ENCODE measurements at places on chromosomes 7 and 10.
A peak's percentile ranks its signal among the peaks of the same experiment; 100 is the strongest.

GRCh38 chr10:95308389-95309302 lies 17.8 kb upstream of the PDLIM1 start:
- peak; percentile 98 for DNase-seq

DNA sequence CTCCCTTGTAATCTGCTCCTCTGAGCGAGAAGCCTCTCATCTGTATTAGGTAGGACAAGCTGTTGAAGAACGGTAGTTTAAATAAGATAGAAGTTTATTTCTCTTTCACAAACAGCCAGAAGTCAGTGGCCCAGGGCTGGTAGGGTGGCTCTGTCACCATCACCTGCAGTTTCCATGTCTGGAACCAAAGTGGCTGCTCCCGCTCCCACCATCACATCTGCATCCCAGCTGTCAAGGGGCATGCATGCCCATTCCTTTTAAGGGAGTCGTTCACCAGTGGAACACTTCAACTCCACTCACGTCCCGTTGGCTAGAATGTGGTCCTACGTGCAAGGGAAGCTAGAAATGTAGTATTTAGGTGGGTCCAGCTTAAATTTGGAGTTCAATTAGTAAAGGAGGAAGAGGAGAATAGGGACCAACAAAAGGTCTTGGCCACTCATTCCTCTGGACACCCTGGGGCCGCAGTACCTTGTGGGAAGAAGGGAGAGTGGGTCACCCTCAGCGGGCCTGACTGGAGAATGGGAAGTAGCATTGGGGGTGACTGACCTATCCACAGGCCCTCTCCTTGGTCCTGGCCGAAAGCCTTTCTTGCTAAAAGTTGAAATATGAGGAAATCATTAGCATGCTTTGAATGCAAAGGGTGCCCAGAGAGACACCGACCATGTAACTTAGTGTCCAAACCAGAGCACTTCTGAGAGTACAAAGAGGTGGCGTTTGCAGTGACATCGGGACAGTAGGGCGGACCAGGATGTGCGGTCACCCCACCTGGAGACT lies 48.0 kb downstream of the ELFN1 start:
- no peak for DNase-seq

GRCh38 chr7:77729574-77730348 lies 33.5 kb downstream of the RSBN1L start:
- DNase-seq = no peak

- no peak for DNase-seq
These were observed 30.1 kb upstream of the CTBP2 start for GRCh38 chr10:125190414-125190813.

DNA sequence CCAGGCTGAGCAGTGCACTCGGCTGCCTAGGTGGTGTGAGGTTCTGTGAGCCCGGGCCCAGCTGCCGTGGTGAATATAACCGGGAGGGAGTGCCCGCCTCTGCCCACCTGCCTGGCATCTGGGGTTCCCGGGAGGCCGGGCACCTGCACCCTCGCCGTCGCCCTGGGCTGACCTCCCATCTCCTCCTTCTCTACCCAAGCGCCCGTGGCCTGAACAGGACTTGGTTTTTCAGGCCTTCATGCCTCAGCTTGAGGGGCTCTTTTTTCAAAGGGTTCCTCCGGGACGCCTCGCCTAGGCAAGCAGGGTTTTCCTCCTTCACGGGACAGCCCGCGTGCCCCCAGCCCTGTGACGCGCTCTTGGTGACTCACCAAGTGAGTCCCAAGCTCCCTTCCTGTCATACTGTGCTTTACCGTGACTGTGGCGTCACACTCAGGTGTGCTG lies 9.9 kb downstream of the INPP5A start:
- DNase-seq = no peak

GRCh38 chr10:102586858-102587257 lies 57.4 kb upstream of the TRIM8 start:
- DNase-seq = no peak

- no peak for DNase-seq
These were observed 10.8 kb upstream of the GSDME start for GRCh38 chr7:24767878-24768569.

DNA sequence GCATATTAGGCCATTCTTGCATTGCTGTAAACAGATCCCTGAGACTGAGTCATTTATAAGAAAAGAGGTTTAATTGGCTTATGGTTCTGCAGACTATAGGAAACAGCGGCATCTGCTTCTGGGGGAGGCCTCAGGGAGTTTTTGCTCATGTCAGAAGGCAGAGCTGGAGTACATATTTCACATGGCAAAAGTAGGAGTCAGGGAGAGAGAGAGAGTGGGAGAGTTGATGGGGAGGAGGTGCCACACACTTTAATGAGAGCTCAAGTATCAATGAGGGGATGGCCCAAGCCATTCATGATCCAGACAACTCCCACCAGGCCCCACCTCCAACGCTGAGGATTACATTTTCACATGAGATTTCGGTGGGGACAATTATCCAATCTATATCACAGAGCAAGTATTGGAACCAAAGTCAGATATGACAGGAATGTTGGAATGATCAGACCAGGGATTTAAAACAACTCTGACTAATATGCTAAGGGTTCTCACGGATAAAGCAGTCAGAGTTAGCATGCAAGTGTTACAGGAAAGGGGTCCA lies 795.3 kb upstream of the CELF2 start:
- peak; percentile 54 for DNase-seq

DNA sequence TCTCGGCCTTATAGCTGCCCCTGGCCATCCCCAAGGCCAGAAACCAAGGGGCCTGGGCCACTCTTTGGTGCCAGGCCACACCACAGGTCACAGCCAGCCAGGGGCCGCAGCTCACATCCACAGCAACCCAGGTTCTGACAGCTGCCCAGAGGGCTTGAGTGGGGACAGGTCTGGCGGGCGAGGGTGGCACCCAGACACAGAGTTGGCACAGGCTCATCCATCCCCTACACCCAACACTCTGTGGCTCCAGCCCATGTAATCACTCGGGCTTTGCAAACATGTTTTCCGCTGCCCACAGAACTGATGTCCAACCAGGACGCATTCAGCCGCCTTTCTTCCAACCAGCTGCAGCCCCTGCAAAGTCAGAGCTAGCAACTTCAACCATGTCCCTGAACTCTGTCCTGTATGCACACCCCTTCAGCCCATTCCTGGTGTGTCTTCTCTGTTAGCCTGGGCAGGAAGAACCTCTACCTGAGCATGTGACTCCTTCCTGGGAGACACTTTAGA lies 57.7 kb upstream of the PPP2R2D start:
- no peak for DNase-seq

- peak; percentile 70 for DNase-seq
These were observed at the start of gene MNX1 for GRCh38 chr7:157010588-157011332. TSS of gene MNX1 (minus strand) at chr7:157010663. CDS start at chr7:157010350, 313 bp downstream.

GRCh38 chr7:82167558-82168314 lies 275.8 kb downstream of the CACNA2D1 start:
- DNase-seq = no peak

DNA sequence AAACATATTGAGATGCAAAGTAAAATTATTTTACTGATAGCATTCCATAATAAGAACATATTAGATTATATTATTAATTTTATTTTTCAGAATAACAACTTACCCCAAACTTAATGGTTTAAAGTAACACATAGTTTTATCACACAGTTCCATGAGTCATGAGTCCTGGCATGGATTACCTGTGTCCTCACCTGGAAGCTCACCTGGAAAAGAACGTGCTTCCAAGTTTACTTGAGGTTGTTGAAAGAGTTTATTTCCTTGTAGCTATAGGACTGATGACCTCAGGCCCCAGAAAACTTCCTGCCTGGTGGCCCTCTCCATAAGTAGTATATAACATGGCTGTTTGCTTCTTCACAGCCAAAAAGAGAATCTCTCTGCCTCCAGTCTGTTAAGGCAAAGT lies 254.6 kb downstream of the TFEC start:
- no peak for DNase-seq

DNA sequence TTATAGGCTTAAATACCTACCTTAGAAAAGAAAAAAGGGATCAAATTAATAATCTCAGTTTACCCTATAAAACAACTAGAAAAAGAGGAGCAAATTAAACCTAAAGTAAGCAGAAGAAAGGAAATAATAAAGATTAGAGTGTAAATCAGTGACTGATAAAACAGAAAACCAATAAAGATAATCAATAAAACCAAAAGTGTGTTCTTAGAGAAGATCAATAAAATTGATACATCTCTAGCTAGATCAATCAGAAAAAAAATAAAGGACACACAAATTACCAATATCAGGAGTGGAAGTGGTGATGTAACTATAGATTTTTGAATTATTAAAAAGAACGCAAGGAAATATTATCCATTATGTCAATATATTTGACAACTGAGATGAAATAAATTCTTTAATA lies 69.2 kb upstream of the NAMPT start:
- DNase-seq = no peak

GRCh38 chr10:93826355-93826754 lies 67.4 kb upstream of the SLC35G1 start:
- no peak for DNase-seq

DNA sequence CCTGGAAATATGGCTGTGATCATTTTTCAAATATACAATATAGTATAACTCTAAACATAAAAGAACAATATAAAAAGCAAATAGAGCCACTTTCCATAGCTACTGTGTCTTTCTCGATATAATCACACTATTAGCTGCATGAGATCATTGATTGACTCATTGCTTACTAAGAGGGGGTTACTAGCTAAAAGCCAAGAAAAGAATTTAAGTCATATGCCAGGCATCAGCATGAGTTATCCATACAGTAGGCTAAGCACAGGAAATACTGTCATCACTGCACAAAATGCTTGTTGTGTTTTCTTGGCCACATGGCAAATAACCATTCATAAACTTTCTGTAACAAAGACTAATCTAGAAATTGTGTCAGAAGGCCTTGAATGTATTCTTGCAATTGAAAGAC lies 18.8 kb upstream of the ABCB5 start:
- peak; percentile 83 for DNase-seq

DNA sequence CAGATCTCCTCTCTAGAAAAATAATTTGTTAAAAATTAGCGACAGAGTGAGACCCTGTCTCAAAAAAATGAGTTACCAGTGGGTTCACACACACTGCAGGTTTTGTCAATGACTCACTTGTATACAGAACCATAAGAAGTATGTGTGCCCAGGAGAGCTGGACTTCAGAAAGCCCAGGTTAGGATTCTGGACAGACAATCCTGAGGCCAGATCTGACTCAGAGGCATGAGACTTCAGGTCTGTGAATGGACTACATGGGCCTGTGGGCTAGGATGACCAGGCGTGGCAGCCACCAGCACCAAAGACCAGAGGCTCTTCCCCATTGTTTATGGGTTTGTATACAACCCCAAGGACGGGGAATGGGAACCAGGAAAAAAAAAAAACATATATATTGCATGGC lies 9.3 kb upstream of the ZNF438 start:
- DNase-seq = no peak

DNA sequence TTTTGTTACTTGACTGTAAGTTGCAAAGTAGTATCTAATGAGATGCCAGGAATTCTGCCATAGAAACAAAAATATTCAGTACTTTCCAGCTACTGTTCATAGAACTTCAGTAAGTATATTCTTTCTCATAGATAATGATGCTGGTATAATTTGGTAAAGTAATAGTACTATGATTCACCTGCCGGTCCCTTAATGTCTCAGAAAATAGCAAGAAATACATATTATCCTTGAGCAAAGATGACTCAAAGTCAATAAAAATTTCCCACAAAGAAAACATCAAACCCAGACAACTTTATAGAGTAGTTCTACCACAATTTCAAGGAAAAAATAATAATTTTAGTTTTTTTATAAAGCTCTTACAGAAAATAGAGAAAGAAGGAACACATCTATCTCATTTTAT lies 105.4 kb downstream of the EPDR1 start:
- DNase-seq = no peak

DNA sequence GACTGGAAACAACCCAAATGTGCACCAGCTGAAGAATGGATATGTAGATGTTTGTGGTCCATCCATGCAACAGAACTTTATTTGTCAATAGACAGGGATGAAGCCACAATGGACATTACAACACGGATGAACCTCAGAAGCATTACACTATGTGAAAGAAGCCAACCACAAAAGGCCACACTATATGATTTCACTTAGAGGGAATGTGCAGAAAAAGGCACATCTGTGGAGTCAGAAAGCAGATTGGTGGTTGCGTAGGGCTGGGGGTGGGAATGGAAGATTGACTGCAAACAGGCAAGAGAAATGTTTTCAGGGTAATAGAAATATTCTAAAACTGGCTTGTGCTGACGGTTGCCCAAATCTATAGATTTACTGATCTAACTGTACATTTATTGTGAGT lies 34.3 kb upstream of the WASHC2A start:
- no peak for DNase-seq

DNA sequence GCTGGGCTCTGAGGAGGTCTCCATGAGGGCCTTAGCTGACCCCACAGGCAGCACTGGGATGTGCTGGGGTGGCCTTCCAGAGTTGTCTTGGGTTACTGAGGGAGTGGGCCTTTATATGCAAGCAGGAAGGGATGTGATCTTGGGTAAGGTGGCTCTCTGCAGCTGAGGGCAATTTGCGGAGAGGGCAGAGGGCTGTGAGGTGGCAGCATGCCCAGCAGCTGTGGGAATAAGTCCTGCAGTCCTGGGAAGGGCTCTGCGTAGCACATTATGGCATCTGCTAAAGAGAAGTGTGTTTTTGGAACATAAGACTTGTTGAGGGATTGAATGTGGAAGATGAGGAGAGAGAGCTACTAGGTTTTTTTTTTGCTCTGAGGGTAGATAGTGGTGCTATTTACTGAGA lies 99.6 kb upstream of the KMT2E start:
- DNase-seq = no peak

- no peak for DNase-seq
These were observed 12.4 kb downstream of the CTBP2 start for GRCh38 chr10:125147971-125148439.

DNA sequence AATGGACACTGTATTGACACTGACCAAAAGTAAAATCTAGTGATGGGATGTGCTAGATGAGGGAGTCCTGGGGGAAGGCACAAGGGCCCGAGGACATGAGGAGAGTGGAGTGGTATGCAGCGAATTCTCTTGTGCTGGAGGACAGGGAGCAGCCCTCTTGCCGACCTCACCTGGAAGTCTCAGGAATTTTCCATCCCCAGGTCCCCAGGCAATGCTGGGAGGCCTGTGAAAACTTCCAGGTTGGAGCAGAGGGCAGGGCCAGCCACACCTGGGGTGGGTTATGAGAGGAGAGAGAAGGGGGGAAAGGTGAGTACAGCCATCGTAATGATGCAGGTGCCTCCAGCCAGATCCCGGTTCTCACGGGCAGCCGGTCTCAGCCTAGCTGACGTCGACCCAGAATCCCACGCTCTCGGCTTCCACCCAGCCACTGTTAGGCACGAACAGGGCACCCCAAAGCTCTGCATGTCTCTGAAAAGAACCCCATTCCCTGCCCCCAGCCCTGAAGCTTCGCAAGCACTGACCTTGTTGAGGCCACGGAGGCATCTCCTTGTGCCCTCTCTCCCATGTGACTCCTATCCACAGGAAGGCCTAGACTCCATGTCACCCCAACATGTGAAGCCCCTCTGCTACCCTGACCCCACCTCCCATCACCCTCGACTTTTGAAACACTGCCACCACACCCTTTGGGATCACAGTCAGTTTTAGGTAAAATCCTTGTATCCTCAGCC lies 239.7 kb upstream of the MYO3A start:
- DNase-seq = no peak

- no peak for DNase-seq
These were observed 111.9 kb downstream of the ZMIZ1 start for GRCh38 chr10:79180414-79181221.

GRCh38 chr7:156058248-156058647 lies 246.0 kb upstream of the SHH start:
- no peak for DNase-seq

GRCh38 chr10:104391150-104391968 lies 37.7 kb downstream of the CFAP58 start:
- peak; percentile 18 for DNase-seq

Measured in NCI-H226 (cell line).